Esophagus squamous epithelium (tissue), 5 donors: ENCODE measurements at places on chromosomes 5 and 9. TPM values are rescaled to one million over a fixed set of nuclear protein-coding genes. Genes with fewer than 3 reads are reported as not detected.

CARD6 gene
- total RNA-seq: 17.7 TPM

TXNDC8 gene
- total RNA-seq: not detected

KCNIP1 gene
- total RNA-seq: not detected

MYMK gene
- not detected for total RNA-seq

SLCO6A1 gene
- not detected for total RNA-seq
